ENCODE measurements at places on chromosomes 5 and 9. TPM values are rescaled to one million over a fixed set of nuclear protein-coding genes. Genes with fewer than 3 reads are reported as not detected.

- no peak for DNase-seq
Measured at GRCh38 chr9:84862810-84863287, 193.3 kb downstream of the NTRK2 start.

DNA sequence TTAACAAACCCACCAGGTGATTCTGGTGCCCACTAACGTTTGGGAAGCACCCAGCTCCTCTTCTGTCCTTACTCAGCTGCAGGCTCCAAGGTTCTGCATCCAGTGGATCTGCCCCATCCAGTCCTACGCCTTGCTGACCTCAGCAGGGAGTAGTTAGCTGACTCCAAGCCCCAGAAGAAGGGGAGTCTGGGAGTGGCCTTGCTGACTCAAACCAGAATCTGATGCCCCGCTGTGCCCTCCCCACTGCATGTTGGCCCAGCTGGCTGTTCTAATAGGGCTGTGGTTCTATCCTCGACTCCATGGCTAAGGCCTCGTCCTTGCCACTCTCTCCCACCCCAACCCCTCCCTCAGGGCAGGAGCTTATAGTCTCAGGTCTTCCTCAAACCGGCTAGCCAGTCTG, 136.3 kb downstream of the TTLL11 start:
- no peak for DNase-seq

GRCh38 chr5:51159164-51159563, 224.1 kb upstream of the ISL1 start:
- DNase-seq, result no peak

DNA sequence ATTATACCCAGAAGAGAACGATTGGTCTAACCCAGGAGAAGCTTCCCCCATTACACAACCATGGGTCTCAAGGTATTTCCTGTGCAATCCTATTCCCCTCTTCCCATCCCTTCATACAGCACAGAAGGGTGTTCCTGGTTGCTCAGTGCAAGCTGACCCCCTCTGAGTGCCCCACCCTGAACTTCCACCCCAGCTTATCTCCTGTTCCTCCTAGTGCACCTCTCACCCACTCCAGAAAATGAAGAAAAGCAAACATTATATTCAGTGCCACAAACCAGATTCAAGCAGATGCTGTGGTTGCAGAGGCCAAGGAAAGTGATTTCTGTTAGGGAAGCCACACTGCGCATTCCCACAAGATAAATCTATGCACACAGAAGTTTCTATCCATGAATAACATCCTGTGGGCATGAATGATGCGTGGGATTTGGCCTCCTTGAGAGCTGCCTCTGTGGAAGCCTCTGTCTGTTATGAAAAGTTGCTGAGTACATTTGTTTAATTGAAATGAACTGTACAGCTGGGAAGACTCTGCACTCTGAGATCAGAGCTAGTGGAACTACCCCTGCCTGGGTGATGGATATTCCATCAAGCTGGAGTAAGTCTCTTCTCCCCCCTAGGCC, 2.2 kb upstream of the OR2S2 start:
- no peak for DNase-seq

GRCh38 chr5:21806943-21807342, 1046.2 kb downstream of the CDH12 start:
- no peak for DNase-seq

The TMEM232 gene
- 4.1 TPM for total RNA-seq

The NR6A1 gene
- total RNA-seq, result 3.2 TPM

DNA sequence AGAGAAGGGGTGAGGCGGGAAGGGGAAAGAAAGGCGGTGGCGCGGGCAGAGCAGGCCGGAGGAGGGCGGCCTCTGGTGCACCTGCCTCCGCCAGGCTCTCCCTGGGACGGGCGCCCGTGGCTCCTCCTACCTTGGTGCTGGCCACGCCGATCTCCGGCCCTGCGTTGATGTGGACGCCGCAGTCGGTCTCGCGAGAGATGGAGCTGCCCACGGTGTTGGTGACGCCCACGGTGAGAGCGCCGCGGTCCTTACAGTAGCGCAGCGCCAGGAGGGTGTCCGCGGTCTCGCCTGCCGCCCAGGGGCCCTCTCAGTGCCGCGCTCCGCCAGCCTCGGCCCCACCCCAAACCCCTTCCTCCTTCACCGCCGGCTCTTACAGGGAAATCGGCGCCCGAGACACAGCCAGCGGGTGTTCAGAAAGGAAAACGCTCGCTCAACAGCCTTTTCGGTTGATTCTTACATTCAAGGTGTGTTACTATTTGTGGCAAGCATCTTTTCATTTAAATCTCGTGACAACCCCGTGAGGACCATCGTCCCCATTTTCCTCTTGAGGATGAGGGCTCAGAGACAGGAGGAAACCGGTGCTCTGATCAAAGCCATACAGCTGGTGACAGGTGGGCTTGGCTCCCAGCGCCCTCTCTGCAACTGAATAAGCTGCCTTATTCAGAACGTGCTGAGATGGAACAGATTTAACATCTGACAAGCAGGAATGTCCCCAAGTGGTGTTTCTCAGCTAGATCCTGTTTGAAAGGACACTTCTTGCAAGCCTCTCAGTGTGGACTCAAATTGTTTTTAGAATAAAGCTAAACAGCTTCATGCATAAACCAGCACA, 22.0 kb upstream of the MAPK9 start:
- DNase-seq, result peak; percentile 87
